Activated naive CD8-positive, alpha-beta T cell treated with anti-CD3 and anti-CD28 coated beads, Interleukin-2, amount 10 ng/mL, durations not matched to agents 7 days and 5 days (primary cell): ENCODE measurements at places on chromosomes 3 and 15. TPM values are rescaled to one million over a fixed set of nuclear protein-coding genes. Genes with fewer than 3 reads are reported as not detected.
A peak's percentile ranks its signal among the peaks of the same experiment; 100 is the strongest.

The CLEC3B gene
- 0.45 TPM for total RNA-seq

The KLHL40 gene
- total RNA-seq, result not detected

The FBN1 gene
- total RNA-seq, result 0.43 TPM

The SFMBT1 gene
- 29.5 TPM for total RNA-seq

The KLHL6 gene
- total RNA-seq, result 36.9 TPM

The FSIP1 gene
- 0.75 TPM for total RNA-seq

DNA sequence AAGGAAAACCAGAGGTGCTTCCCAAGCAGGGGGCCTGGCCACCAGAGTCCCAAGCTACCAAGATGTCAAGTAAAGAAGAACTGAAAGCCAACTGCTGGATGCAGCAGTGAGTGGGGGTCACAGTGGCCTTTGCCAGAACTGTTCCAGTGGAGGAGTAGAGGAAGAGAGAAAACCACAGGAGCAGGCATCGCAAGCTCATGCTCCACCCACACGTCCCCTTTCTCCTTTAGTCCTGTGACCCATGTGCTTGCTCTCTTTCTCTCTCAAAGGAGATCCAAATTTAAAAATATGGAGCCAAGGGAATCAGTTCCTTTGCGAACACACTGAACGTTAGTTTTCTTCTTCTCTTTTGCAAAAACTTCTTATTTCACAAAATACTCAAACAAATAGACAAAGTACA lies 12.4 kb upstream of the ABHD2 start:
- peaks cover 7% of the 10 kb centered on the region for H3K27me3 ChIP-seq
- H3K27ac ChIP-seq, result no peak overlapping the region
- H3K4me1 ChIP-seq, result peaks cover 7% of the 10 kb centered on the region
- H3K4me3 ChIP-seq, result no peak overlapping the region

DNA sequence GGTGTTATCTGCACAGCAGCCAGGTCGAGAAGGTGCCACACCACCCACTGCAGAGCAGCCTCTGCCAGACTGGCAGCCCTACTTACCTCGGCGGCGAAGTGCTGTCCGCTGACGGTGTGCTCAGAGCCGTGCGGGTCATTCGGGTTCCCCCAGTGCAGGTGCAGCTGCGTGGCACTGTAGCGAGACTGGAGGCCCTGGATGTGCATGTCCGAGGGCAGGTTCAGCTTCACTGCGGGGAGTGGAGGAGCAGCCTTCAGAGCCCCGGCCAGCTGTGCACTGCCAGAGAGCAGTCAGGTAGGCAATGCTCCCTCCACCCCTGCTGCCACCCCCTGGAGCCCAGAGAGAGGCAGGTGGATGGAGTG lies 36.3 kb downstream of the CA12 start:
- peaks cover 16% of the 10 kb centered on the region for H3K27me3 ChIP-seq
- no peak overlapping the region for H3K27ac ChIP-seq
- no peak overlapping the region for H3K4me3 ChIP-seq

DNA sequence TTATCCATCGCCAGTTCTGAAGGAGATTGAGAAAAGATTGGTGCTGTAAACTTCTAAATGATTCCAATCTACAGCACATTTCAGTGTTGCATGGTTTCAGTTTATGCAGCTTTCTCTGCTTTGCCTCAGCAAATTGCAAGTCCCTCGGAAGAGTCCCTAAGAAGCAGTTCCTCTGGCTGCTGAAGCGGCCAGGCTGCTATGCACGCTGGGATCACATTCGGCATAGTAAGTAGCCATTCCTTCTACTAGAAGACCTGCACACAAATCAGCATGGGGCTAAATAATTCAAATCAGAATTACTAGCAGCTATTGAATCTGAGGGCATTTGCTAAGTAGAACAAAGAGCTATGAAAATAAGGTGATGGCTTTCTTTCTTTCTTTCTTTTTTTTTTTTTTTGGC lies 769.5 kb downstream of the AGBL1 start:
- peaks cover 1% of the 10 kb centered on the region for H3K27me3 ChIP-seq
- no peaks in the 10 kb centered on the region for H3K36me3 ChIP-seq
- H3K27ac ChIP-seq, result no peak overlapping the region
- H3K4me3 ChIP-seq, result no peak overlapping the region
- no peak for DNase-seq

GRCh38 chr15:90869140-90869541 lies 753 bp downstream of the FURIN start:
- no peaks in the 10 kb centered on the region for H3K27me3 ChIP-seq
- peak overlapping the region; percentile 63 for H3K4me3 ChIP-seq
- peak overlapping the region; percentile 92 for H3K27ac ChIP-seq
- H3K4me1 ChIP-seq, result peaks cover 43% of the 10 kb centered on the region

- H3K36me3 ChIP-seq, result no peaks in the 10 kb centered on the region
- DNase-seq, result no peak
- H3K27ac ChIP-seq, result no peak overlapping the region
- no peak overlapping the region for H3K4me3 ChIP-seq
- H3K27me3 ChIP-seq, result no peaks in the 10 kb centered on the region
Observed at GRCh38 chr3:25571285-25571684, 93.4 kb downstream of the TOP2B start.

GRCh38 chr3:127491323-127491722 lies 99.2 kb downstream of the TPRA1 start:
- peaks cover 49% of the 10 kb centered on the region for H3K27me3 ChIP-seq
- no peak overlapping the region for H3K27ac ChIP-seq
- DNase-seq, result no peak
- H3K36me3 ChIP-seq, result no peaks in the 10 kb centered on the region

GRCh38 chr3:118863731-118864322 lies 170.8 kb downstream of the IGSF11 start:
- H3K36me3 ChIP-seq, result no peaks in the 10 kb centered on the region
- no peaks in the 10 kb centered on the region for H3K4me1 ChIP-seq
- DNase-seq, result no peak
- H3K27me3 ChIP-seq, result peaks cover 24% of the 10 kb centered on the region

GRCh38 chr15:40353697-40354096 lies 2.9 kb downstream of the PHGR1 start:
- peaks cover 21% of the 10 kb centered on the region for H3K27me3 ChIP-seq
- no peaks in the 10 kb centered on the region for H3K36me3 ChIP-seq
- H3K4me3 ChIP-seq, result no peak overlapping the region
- no peak for DNase-seq
- H3K4me1 ChIP-seq, result peaks cover 10% of the 10 kb centered on the region
- H3K27ac ChIP-seq, result no peak overlapping the region

DNA sequence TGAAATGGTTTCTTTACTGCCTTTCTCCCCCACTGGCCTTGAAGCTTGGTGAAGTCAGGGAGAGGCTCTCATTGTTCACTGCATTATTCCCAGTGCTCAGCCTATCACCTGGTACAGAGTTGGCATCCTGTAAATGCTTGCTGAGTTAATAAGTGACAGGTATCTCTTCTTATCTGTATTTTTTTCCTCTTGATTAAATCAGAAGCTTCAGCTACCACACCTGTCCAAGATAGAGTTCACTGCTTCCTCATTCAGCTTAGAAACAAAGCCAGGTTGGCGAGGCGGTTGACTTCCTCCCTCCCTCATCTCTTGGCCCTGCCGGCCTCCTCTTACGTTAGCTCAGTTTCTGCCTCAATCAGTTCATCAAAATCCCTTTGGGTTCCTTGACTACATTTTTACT lies 142.8 kb downstream of the LIPC start:
- H3K27me3 ChIP-seq, result no peaks in the 10 kb centered on the region
- no peak for DNase-seq
- peaks cover 7% of the 10 kb centered on the region for H3K36me3 ChIP-seq
- no peak overlapping the region for H3K4me3 ChIP-seq

- H3K4me1 ChIP-seq, result no peaks in the 10 kb centered on the region
- H3K4me3 ChIP-seq, result no peak overlapping the region
- no peak for DNase-seq
Observed at GRCh38 chr3:149605902-149606301, 51.9 kb downstream of the WWTR1 start.

DNA sequence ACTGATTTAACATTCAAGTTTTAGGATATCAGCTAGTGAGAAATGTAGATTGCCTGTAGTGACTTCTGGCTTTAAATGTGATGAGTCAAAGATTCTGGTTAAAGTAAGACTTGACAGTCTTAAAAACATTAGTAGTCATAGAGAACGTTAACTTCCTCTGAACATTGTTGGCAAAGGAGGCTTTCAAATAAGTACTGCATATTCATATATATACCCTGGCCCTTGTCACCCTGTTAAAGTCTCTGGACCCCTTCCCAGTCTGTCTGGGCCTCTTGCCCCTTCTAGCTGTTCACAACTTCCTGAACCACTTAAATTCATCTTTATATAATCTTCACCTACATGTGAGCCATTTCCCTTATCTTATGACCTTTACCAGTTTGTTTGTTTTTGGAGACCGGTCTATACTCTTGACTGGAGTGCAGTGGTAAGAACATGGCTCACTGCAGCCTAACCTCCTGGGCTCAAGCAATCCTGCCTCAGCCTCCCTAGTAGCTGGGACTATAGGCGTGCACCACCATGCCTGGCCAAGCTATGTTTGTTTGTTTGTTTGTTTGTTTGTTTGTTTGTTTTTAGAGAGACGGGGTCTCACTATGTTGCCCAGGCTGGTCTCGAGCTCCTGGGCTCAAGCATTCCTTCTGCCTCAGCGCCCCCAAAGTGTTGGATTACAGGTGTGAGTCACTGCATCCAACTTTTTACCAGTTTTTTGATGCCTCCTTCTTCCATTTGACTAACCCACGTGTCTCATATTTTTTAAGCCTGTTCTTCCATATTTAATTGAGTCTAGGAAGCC lies 64.4 kb upstream of the CRTC3 start:
- H3K27me3 ChIP-seq, result no peaks in the 10 kb centered on the region
- peaks cover 29% of the 10 kb centered on the region for H3K36me3 ChIP-seq
- DNase-seq, result no peak
- H3K4me1 ChIP-seq, result peaks cover 18% of the 10 kb centered on the region

DNA sequence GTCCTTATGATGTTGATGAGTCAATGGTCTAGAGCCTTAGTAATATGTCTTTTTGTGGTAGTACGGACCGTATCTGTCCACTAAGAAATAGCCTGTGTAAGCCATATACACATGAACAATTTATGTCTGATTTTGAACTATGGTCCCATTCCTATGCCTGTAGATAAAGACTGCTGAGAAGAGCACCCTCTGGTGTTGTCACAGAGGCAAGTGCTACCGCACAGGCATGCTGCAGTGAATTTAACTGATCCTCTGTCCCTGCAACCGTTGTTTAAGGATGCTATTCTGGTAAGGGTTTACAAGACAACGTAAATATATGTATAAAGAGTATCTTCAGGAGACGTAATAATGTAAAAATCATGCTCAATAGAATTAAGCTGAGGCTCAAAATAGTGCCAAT lies 170.7 kb downstream of the UBE3A start:
- no peak for DNase-seq
- H3K4me1 ChIP-seq, result no peaks in the 10 kb centered on the region
- H3K27me3 ChIP-seq, result no peaks in the 10 kb centered on the region
- no peaks in the 10 kb centered on the region for H3K36me3 ChIP-seq

DNA sequence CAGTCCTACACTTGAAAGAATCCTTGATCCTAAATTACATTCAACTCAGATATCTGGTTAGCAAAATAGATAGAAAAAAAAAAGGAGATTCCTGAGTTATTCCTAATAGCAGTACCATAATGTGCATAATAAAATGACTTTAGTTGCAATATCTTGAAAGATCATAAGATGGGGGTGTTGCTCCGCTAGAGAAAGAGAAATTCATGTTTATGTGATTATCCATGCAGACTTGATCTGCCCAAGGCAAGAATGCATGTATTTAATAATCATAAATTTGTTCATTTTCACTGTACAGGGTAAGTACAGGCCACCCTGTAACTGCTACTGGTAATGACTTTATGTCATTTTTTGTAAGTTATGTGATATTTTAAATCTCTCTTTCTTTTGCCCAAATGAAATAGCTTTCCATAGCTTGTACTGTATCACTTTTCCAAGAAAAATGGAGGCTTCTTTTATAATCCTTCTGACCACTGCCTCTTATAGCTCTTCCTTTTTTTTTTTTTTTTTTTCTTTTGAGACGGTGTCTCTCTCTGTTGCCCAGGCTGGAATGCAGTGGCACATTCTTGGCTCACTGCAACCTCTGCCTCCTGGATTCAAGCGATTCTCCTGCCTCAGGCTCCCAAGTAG lies 84.6 kb downstream of the HCN4 start:
- no peaks in the 10 kb centered on the region for H3K4me1 ChIP-seq
- no peaks in the 10 kb centered on the region for H3K27me3 ChIP-seq
- no peak overlapping the region for H3K27ac ChIP-seq
- no peaks in the 10 kb centered on the region for H3K36me3 ChIP-seq

- no peaks in the 10 kb centered on the region for H3K36me3 ChIP-seq
- no peaks in the 10 kb centered on the region for H3K27me3 ChIP-seq
- DNase-seq, result no peak
- H3K4me1 ChIP-seq, result peaks cover 13% of the 10 kb centered on the region
Observed at GRCh38 chr15:58770519-58770856, 614 bp upstream of the MINDY2 start.

GRCh38 chr3:169310184-169310939 lies 353.1 kb downstream of the MECOM start:
- no peak overlapping the region for H3K27ac ChIP-seq
- H3K27me3 ChIP-seq, result no peaks in the 10 kb centered on the region
- DNase-seq, result no peak
- H3K36me3 ChIP-seq, result no peaks in the 10 kb centered on the region
- H3K4me3 ChIP-seq, result no peak overlapping the region

DNA sequence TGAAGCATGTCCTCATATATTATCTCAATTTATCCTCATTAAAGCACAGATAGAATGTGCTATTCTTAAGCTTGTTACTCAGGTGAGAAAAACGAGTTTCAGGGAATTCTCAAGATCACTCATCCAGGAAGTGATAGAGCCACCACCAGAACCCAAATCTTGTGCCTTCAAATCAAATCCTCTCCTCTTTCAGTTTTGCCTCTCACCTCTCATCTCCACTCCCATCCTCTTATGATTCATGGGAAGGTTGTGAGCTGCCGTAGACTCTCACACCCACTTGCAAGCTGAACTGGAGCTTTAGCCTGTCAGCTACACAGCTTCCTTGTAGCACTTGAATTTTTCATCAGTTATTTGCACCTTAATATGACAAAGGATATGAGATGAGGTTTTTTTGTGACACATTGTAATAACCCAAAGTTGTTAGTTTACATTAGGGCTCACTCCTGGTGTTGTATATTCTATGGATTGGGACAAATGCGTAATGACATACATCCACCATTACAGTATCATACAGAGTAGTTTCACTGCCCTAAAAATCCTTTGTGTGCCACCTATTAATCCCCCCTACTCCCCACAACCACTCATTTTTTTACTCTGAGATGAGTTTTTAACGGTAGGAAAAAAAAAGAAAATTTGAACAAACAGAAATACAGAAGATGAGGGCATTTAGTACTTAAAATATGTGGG lies 25.7 kb downstream of the GPR15 start:
- no peaks in the 10 kb centered on the region for H3K27me3 ChIP-seq
- H3K4me3 ChIP-seq, result peak overlapping the region; percentile 91
- peaks cover 67% of the 10 kb centered on the region for H3K4me1 ChIP-seq
- DNase-seq, result no peak
- peak overlapping the region; percentile 93 for H3K27ac ChIP-seq
